Thoracic aorta (tissue), 2 donors: ENCODE measurements at places on chromosomes 12 and 14.

DNA sequence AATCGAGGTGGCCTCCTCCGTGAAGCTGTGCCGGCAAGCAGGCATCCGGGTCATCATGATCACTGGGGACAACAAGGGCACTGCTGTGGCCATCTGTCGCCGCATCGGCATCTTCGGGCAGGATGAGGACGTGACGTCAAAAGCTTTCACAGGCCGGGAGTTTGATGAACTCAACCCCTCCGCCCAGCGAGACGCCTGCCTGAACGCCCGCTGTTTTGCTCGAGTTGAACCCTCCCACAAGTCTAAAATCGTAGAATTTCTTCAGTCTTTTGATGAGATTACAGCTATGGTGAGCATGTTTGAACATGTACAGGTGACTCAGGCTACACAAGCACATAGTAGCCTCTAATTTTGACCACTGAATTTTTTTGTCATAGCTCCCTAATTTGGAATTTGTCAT, 59.7 kb downstream of the ATP2A2 start:
- no peak for DNase-seq

GRCh38 chr14:38389681-38390080, 133.8 kb upstream of the CLEC14A start:
- DNase-seq, result no peak

- DNase-seq, result no peak
These were observed 22.5 kb upstream of the STAC3 start for GRCh38 chr12:57273516-57273915.

- no peak for DNase-seq
These were observed 19.6 kb upstream of the CSRP2 start for GRCh38 chr12:76898442-76898841.

DNA sequence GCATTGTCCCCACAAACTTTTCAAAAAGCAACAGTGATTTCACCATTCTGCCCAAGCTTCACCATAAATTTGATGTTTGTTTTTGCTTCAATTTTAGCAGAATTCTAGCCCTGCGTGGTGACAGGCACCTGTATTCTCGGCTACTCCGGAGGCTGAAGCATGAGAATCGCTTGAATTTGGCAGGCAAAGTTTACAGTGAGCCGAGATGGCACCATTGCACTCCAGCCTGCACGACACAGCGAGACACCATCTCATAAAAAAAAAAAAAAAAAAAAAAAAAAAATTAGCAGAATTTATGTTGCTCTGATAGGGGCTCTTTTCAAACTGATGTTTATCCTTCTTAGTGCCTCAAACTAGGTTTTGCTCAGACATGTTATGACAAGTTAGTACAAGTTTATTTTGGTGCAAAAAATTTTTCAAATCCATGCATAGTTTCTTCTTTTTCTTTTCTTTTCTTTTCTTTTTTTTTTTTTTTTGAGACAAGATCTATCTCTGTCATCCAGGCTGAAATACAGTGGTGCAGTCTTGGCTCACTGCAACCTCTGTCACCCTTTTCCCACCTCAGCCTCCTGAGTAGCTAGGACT, 24.3 kb downstream of the RASSF3 start:
- no peak for DNase-seq

DNA sequence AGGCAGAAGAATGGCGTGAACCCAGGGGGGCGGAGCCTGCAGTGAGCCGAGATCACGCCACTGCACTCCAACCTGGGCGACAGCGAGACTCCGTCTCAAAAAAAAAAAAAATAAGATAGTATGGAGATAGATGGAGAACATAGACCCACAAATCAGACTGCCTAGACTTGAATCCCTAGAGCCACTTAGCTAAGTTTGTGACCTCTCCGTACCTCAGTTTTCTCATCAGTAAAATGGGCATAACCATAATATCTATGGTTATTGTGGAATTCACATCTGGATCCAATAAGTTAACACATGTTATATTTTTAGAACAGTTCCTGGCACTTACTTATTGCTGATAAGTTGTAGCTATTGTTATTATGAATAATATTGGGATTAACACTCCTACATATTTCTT, 7.2 kb downstream of the PROX2 start:
- DNase-seq, result no peak
